ENCODE measurements at places on chromosomes 1 and 21.

DNA sequence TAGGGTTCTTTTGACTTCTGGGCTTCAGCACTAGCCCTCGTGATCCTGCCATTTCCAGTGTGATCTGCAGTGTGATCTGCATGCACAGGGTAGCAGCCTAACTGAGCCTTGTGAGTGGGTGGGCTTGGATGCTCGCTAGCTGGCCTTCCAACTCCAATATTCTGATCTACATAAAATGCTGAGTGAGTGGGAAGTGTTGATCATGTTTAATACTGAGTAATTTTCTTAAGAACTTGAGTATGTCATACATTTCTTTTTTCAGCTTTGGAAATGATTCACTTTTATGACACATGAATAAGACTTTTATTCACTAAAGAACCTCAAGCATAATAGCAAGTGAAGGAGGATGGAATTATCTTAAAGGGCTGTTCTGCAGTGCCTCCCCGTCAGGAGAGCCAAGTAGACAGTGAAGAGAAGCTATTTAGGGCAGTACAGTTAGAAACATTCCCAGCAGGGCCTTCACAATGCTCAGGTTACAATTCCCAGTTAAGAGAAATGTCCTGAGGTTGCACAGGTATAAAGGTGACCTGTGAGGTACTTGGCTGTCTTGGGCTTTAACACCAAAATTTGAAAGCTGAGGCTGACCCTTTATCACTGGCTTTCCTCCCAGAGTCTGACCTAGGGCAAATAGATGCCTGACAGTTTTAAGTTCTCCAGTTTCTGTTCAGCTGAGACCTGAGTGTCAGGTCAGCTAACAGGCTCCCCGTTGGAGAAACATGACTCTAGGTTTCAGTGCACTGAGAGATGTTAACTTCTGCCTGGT, 29.1 kb upstream of the LRRC8C start:
- DNase-seq, result no peak

DNA sequence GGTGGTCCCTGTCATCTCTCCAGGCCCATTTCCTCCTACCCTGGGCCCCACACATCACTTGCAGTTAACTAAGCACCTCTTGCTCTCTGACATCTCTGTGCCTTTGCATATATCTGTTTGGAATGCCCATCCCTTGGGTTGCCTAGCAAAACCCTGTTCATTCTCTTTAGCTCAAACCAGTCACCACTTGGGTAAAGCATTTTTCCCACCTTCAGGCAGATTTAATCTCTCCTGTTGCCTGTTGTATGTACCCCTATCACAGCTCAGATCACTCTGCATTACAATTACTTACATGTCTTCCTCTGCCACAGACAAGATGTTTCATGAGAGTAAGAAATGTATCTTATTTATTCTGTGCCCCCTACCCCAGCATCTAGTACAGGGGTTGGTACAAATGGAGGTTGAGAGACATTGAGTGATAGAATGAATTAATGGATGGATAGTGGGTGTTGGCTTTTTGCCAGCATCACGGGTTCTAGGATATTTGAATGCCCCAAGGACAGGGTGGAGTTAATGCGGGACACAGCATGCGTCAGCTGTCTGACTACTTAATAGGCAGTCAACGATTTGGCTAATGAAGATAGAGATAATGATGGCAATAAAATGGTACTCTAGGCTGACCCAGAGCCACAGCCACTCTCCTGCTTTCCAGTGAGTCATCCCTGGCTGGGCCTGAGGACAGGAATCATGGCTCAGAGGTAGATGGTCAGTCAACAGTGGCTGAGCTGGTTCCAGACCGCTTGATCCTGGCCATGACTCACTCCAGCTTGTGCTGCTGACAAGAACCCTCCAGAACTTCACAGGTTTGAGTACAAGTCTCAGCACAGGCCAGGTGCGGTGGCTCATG, 6.5 kb downstream of the NR0B2 start:
- no peak for DNase-seq

- DNase-seq, result no peak
Measured at GRCh38 chr1:165696625-165697100, 1.7 kb downstream of the ALDH9A1 start.

- DNase-seq, result no peak
Measured at GRCh38 chr1:1354271-1355247, 3.8 kb downstream of the MXRA8 start.

GRCh38 chr1:40919475-40920011, 57.4 kb upstream of the CITED4 start:
- DNase-seq, result no peak

DNA sequence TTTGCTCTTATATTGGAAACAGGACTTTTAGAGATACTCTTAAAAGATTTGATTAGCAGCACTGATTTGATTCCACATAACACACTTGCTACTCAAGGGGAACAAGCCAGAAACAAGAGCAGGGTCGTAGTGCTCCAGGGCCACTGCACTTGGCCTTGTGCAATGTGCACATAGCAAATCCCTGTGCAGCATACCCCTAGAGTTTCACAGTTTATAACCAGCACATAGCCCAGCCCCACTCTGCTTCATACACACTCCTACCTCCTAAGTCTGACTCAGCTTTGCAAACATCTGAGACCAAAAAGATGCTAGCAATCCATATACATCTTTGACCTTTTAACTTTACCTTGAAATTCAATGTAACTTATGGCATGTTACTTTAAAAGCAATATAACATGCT, 157.6 kb downstream of the VAV3 start:
- DNase-seq, result no peak

GRCh38 chr1:110580244-110580643, 25.9 kb downstream of the KCNA2 start:
- no peak for DNase-seq

DNA sequence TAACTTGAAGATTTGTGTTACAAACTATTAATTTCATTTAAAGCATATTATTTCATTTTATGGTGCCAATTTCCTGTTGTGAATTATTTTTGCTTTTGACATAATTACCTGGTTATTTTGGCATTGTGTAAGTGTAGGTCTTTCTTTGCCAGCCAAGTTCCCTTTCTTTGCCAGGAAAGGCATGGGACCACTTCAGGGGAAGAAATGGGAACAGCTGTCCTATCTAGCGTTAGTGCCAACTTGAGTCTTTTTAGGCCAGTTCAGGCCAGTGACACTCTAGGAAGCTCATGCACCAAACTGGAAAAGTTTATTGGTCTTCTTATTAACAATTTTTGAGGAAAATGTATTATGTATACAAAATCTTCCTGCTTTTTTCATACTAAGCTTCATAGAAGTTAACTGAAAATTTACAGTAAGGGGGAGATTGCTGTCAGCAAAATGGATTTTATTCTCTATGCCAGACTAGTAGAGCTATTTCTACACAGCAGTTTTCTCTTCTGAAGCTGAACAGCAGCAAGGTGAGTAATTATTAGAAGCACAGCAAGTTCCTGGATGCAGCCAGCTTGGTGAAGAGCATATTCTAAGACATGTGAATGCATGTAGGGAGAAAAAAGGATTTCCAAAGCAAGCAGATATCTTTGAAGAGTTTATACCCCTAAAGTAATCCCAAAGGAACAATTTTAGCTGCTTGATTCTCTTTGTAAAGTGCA, 914.6 kb upstream of the ADGRL4 start:
- DNase-seq, result no peak

- peak; percentile 51 for DNase-seq
Measured at GRCh38 chr1:201530741-201531531, 8.0 kb upstream of the NAV1 start.

DNA sequence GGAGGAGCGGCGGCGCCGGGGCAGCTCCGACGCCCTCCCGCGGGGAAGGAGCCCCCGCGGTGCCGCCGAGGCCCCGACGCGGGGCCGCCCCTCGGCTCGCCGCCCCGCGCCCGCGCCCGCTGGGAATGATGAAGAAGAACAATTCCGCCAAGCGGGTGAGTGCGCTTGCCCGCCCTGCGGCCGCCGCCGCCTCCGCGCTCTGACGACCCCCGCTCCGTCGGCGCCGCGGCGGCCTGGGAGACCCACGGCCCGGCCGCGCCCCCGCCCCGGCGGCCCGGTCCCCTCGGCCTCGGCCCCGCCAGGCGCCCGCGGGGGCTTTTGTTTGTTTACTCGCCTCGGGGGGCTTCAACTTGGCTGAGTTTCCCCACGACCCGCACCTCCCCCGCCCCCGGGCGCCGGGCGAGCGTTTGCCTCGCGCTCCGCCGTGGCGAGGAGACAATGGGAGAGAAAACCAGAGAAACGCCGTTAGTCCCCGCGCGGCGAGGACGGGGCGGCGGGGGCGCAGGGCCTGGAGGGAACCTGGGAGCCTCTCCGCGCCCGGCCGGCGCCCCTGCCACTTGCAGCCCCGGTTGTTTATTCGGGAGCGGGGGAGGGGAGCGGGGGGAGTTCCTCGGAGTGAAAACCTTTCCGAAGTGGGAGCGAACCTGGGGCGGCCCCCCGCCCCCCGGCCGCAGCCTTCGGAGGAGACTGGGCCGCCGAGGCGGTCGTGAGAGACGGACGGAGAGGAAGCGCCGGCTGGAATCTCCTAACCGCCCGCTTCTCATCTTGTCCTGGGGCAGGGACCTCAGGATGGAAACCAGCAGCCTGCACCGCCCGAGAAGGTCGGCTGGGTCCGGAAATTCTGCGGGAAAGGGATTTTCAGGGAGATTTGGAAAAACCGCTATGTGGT, 661 bp downstream of the PLEKHO1 start:
- peak; percentile 19 for DNase-seq

DNA sequence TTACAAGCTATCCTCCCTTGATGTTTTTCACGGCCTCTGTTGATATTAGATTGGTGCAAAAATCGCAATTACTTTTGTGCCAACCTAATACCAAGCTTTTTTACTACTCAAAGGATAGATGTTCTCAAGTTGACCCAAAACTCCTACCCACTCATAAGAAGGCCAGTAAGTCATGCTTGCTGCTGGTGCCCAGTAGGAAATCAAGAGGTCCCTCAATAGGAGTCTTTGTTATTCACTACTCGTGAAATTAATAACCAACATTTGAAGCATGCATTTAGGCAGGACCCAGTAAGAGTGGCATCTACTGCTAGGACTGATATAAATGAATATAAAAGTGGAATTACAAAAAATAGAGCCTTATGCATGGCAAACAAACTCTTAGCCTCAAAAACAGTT, 52.6 kb downstream of the APP start:
- no peak for DNase-seq

GRCh38 chr1:155044365-155044764, 6.8 kb upstream of the ADAM15 start:
- no peak for DNase-seq

DNA sequence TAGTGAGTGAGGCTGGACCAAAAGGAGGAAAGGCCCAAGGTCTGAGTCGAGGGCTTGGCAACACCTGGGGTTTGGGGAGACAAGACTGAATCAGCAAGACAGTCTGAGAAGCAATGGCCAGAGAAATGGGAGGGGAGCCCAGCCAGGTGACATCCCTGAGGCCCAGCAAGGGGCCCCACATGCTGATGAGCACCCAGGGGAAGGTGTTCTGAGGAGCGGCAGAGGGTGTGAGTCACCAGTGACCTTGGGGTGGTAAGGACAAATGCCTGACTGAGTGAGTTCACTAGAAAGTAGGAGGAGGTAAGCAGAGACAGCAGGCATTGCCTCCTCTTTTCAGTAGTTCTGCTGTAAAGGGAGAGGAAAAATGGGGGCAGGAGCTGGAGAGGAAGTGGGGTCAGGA, 192.4 kb upstream of the GALNT2 start:
- no peak for DNase-seq

DNA sequence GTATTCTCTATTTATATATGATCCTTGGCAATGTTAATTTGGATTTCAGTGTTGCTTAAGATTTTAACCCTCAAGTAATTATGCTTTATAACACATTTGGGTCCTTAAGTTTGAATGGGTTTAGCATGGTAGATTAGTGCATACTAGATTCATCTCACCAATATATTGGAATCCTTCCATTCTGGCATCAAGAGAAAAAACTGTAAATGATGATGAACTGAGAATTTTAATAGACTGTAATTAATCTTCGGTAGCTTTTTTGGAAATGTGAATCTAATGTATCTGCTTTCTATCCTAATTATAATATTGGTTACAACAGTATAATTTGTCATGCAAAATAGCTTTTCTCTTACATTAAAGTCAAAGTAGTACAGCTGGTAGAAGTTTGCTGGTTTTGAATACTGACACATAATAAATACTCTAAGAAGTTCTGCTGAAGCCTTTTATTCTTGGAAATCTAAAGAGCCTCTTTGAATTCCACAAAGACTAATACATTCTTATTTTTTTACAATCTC, 279.8 kb downstream of the AMY1C start:
- DNase-seq, result no peak

GRCh38 chr1:204304067-204304466, 55.7 kb downstream of the PLEKHA6 start:
- DNase-seq, result no peak

- no peak for DNase-seq
Measured at GRCh38 chr21:21200103-21200938, 202.1 kb downstream of the NCAM2 start.

DNA sequence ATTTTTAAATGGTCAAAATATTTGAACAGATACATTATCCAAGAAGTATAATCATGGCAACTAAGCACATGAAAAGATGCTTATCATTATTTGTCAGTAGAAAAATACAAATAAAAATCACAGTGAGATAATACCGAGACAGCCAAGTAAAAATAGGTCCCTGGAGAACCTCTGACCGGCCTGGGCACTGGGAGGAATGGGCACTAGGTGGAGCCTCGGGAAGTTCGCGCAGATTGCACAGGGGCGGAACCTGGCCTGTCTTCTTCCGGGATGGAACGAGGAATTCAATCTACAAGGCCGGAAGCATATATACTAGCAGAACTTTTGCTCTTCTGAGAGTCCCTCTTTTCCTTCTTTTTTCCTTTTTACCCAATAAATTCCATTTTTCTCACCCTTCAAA, 148.5 kb upstream of the CHRM3 start:
- no peak for DNase-seq

DNA sequence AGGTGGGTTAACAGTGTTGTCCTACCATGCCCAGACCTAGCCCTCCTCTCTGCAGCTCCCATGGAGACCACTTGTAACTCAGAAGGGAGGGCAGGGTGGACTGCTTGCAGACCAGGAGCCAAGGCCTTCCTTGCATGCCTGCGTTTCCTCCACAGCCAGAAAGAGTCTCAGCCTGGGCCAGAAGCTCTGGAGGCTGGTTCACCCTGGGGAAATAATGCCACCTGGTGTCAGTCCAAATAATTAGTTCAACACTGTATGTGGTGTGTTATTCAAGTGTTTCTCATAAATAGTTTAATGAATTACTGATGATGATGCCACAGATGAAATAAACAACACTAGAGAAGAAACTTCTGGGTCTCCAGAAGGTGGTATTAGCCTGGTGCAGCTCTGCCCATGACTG, 16.9 kb upstream of the VANGL1 start:
- DNase-seq, result no peak

DNA sequence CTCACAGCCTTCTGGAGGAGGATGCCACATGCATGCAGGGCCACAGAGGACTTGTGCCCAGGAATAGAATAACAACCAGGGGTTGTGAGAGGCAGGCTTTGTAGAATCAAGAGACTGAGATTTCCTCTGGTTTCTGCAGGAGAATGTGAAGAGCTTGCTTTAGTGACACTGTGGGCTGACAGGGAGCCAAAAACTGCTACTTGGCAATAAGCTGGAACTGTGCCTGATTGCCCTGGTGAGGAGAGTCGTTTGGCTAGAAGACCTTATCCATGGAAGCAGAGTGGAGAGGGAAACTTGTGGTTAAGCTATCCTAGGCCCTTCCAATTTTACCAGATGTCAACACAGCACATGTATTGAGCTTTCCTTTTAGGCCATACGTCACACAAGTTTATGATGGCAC, 902.1 kb downstream of the MRPL39 start:
- no peak for DNase-seq

- DNase-seq, result peak; percentile 77
Measured at GRCh38 chr1:202046227-202046626, 35.8 kb downstream of the ELF3 start.
